Activated CD8-positive, alpha-beta memory T cell treated with anti-CD3 and anti-CD28 coated beads for 24 hours (primary cell): ENCODE measurements at places on chromosomes 2 and 18.

- no peak for DNase-seq
These were observed 422 bp upstream of the MRPL53 start for GRCh38 chr2:74472945-74473258.

- DNase-seq: no peak
These were observed 120.0 kb upstream of the FHL2 start for GRCh38 chr2:105518897-105519296.

GRCh38 chr2:113337809-113338208 is 59.1 kb upstream of the PAX8 start:
- DNase-seq: no peak

GRCh38 chr2:112692918-112693317 is 27.9 kb upstream of the NT5DC4 start:
- peak; percentile 59 for DNase-seq

GRCh38 chr18:61988100-61988499 is 95.3 kb upstream of the RNF152 start:
- DNase-seq: no peak
